ENCODE measurements at places on chromosomes 11 and 22.

DNA sequence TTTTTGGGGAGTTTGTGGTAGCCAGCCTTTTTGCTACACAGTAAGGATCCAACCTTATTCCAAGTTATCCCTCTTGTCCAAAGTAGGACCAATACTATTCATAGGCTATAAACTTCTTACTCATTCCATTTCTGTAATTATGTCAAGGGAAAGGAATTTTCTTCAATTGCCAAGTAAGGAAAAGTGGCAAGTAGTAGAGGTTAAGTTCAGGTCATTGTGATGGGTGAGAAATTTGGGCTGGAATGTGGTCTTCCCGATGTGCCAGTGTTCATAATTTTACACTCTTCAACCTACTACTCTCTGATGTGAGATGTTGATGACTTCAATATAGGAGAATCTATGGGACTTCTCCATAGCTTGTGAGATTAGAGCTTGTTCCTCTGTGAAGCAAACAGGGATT is 648.8 kb downstream of the METTL15 start:
- DNase-seq: no peak

DNA sequence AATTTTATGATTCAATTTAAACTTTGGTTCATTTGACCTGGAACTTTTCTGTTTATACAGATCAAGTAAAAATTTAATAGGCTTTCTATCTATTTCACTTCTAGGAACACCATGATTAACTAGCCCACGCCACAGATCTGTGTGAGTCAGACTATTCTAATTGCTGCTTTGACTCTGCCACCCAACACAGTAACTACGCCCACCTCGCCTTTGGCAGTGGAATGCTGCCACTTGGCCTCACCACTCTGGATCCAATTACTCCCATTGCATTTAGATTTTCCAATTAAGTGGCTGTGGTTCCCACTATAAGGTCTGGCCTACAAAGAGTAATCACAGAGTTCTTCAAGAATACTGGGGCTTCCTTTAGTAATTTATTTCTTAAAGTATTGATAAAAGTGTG is 46.6 kb upstream of the LIN7C start:
- no peak for DNase-seq

GRCh38 chr11:113488931-113489351 is 13.7 kb upstream of the DRD2 start:
- DNase-seq: no peak

DNA sequence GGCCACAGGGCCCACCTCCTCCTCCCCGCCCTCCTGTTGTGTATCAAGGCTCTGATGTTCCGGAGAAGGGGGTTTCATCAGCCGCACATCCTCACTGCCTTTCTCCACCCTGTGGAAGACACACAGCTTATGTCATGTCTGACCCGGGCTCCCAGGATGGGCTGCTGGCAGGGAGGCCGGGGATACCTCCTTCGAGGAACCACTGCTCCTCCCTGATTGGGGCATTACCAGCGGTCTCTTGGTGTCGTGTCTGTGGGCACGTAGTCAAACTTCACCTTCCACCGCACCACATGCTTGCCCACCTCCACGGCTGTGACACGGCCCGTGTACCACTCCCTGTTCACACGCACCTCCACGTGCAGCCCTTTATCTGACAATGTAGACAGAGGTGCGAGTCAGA is 35.9 kb downstream of the MORC2 start:
- DNase-seq: no peak

DNA sequence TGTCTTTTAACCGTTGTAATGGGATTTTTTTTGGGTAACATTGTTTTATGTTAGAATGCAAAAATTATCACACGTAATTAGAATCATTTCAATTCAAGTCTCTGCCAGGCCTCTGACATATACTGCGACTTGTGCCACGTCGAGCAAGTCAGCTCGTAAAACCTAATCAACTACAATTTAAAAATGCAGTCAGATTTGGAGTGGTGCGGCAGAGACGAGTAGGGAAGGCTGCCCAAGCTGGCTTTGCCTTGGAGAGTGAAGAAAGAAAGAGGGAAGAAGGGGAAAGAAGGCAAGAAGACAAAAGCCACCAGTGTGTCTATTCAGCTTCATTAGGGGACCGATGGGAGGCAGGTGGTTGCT is 110.7 kb downstream of the MIAT start:
- no peak for DNase-seq

GRCh38 chr11:62602141-62603071 is 741 bp upstream of the MTA2 start:
- no peak for DNase-seq

DNA sequence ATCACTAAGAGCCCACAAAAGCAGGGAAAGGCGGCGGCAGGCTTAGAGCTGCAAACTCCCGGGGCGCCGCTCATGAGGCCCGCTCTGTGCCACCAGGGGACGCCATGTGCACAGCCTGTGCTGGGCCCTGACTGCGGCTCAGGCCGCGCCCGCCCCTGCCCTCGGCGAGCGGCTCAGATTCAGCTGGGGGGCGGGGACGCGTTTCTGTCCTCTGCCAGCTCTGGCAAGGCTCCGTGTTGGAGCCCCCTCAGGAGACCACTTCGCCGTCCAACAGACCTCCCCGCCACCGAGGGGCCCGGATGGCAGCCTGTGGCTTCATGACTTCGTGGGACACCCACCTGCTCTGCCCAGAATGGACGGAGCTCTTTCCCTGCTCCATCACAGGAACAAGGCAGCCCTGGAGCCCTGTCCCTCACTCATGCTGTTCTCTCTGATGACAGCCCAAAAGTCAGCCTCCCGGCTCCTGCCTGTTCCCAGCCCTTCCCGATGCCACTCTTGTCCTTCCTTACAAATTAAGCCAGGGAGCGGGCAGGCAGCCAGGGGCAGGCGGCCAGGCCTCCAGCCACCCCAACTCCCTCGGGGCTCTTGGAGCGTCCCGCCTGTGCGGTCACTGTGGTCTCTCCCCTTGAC is 69.1 kb downstream of the NAT10 start:
- DNase-seq: peak; percentile 67

DNA sequence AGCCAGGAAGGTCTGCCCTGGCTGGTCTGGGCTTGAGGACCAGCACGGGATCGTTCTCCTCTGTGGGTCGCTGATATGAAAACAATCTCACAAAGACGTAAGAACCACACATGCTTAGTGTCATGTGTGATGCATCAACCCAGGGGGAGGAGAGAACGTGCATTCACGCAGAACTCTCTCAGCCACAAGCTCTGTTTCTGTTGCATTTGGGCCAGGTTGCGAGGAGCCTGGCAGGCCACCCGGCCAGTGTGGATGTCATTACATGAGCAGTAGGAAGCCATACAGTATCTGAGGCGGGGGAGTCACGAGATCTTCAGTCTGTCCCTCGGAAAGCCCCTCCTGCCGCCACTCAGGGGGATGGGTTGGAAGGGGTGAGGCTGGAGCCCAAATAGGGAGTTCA is 53.1 kb upstream of the KCNQ1OT1 start:
- DNase-seq: no peak

GRCh38 chr11:111922803-111923202 is 4.1 kb downstream of the C11orf52 start:
- DNase-seq: no peak

DNA sequence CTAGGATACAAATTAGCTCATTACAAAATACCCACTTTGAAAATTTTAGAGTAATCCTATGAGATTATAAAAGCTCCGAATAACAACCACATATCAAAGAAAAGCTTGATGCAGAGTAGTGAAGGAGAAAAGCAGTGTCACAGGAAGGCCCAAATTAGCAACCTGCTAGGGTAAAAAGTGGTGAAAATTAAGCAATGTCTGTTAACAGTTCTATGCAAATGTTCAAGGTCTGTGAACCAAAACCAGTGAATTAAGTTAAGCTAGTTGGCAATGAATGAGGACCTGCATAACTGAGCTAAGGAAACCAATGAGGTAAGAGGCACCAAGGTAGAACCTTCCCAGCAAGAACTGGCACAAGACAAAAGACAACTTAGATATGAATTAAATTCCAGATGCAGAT is 29.6 kb downstream of the PRDM10 start:
- no peak for DNase-seq

DNA sequence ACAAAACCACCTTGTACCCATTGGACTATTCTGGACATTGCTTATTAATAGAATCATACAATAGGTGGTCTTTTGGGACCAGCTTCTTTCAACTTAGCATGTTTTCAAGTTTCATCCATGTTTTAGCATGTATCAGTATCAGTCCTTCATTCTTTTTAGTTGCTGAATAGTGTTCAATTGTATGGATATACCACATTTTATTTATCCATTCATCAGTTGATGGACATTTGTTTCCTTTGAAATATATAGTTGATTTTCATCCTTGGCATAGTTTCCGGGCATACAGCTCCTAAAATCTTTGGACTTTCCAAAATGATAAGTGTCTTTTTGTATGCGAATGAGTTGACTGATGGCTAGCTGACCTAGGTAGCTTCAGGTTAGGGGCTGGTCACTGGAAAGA is 12.2 kb downstream of the PPP6R3 start:
- DNase-seq: no peak

DNA sequence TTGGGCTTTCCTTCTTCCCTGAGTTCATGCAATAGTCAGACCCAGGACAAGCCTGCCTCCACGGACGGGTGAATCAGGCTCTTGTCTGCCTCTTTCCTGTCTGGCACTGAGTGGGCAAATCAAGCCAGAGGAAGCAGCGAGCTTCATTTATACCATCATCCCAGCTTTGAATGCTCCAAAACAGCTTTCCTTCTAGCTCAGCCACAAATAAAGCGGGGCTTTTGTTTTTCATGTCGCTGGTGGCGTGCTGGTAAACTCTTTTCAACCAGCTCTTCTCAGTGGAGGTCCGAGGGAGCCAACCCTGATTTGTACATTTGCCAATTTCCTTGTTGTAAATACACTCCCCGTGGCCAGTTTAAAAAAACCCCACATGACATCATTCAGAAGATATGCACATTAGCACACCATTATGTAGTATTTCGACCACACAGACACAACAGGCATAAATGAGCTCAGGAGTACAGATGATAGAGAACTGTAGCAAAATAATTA is 8.6 kb downstream of the C11orf91 start:
- no peak for DNase-seq

GRCh38 chr22:44925465-44926123 is 84.2 kb downstream of the PHF21B start:
- DNase-seq: no peak

DNA sequence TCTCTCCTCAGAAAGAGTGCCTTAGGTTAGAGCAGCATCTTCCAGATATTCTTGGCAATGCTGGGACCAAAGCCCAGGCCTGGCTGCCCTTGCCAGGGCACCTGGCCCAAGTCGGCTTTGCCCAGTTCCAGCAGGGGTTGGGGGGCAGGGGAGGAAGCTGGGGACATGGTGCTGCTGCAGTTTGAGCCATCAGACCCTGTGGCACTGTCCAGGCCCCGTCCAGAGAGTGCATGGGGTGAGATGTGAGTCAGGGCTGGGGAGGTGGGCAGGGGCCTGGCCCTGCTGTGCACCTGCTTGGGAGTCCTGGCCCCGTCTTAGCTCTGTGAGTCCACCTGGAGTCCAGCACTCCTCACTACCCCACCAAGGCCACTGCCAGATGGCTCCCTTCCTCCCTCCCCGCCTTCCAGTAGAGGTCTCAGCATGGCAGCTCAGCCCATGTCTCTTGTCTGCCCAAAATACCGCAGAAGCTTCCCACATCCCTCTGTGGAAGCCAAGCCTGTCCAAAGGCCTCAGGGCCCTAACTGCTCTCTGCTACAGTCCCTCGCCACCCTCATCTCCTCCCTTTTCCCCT is 16.6 kb downstream of the DERL3 start:
- no peak for DNase-seq

GRCh38 chr11:68998390-68998911 is 14.6 kb downstream of the MRGPRF start:
- no peak for DNase-seq

DNA sequence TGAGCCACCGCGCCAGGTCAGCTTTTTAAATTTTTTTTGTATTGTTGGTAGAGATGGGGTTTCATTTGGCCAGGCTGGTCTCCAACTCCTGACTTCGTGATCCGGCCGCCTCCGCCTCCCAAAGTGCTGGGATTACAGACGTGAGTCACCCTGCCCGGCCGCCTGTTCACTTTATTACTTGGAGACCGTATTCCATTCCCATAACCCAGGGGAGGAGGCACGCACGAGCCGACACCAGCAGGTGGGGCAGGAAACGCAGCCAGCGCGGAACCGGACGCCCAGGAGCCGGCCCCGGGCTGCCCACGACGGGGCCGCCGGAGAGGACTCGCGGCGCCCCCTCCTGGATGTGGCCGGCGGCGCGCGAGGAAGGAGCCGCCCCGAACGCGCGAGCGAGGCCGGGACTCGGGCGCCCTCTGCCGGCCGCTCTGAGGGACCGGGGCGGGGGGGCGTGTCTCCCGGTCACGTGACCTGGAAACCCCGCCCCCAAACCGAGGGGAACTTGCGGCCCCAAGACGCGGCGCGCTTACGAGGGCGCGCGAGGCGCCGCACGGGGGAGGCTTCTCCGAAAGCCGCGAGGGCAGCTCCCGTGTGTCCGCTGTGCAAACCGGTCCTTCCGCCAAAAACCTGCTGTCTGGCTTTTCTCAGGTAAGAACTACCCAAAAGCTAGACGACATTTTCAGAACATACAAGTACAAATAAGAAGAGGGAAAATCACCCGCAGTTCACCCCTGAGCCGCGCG is 11.6 kb upstream of the RNH1 start:
- peak; percentile 87 for DNase-seq

DNA sequence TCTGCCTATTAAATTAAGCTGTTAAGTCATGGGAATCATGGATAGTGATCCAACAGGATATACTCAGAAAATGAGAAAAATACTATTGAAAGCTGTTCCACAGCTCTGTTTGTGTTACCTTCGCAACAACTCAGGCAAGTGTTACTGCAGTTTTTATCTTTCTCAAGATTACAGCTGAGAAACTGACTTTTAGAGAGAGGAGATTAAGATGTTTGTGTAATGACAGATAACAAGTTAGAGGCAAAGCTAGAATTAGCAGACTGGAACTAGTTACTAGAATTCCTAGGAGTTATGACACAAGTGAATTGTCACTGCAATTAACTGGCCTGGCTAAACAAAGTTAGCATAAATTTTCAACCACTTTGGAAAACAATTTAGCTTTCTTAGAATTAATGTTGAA is 1.6 kb downstream of the SLN start:
- no peak for DNase-seq

DNA sequence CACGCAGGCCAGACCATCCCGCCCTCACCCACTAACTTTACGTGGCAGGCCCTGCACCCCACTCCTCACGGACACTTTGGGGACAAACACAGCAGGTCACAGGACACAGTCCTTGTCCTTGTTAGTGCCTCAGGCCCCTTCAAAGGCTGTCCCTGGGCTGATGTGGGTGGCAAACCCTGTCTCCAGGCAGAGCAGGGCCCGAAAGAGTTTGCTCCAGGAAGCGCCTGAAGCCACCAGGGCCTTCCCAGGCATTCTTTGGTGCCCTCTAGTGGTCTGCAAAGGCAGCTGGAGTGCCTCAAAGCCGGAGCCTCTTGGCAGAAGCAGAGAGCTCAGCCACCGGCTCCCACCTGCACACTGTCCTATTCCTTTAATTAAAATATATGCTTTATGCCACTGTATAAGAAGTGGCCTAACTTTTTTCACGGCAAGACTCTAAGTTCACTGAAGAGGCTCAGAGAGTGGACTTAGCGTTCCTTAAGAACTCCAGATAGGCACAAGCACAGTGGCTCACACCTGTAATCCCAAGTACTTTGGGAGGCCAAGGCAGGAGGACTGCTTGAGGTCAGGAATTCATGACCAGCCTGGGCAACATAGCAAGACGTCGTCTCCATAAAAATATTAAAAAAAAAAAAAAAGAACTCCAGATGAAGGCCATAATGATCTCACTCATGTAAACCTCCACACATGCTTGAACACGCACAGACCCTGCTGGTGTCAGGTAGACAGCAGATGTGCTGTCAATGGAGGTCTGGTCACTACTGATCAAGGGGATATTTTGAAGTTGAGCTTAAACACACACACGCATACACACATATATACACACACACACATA is 11.1 kb downstream of the TXN2 start:
- DNase-seq: peak; percentile 62
